ENCODE measurements at places on chromosomes 16 and 17. TPM values are rescaled to one million over a fixed set of nuclear protein-coding genes. Genes with fewer than 3 reads are reported as not detected.

RNF43 gene
- total RNA-seq = 2.4 TPM

EARS2 gene
- total RNA-seq = 47.8 TPM

KRTAP2-3 gene
- not detected for total RNA-seq

PDILT gene
- total RNA-seq = not detected

SP6 gene
- total RNA-seq = 1.6 TPM

TERB1 gene
- total RNA-seq = not detected

LRRC36 gene
- total RNA-seq = 0.44 TPM

CSH1 gene
- not detected for total RNA-seq

PIK3R5 gene
- 4.3 TPM for total RNA-seq

AANAT gene
- not detected for total RNA-seq

TPSG1 gene
- total RNA-seq = not detected

PHF12 gene
- total RNA-seq = 65.7 TPM

GLOD4 gene
- 85.3 TPM for total RNA-seq

NOS2 gene
- 1.9 TPM for total RNA-seq

PPP1R1B gene
- total RNA-seq = 10.7 TPM

KRT24 gene
- total RNA-seq = not detected

GNAO1 gene
- 30.2 TPM for total RNA-seq

KRTAP4-8 gene
- not detected for total RNA-seq

C17orf107 gene
- 0.38 TPM for total RNA-seq

EXOSC6 gene
- total RNA-seq = 21.7 TPM

DVL2 gene
- 59.3 TPM for total RNA-seq

MED9 gene
- 15.8 TPM for total RNA-seq
